ENCODE measurements at places on chromosomes 4 and X. TPM values are rescaled to one million over a fixed set of nuclear protein-coding genes. Genes with fewer than 3 reads are reported as not detected.
A peak's percentile ranks its signal among the peaks of the same experiment; 100 is the strongest.

GRCh38 chr4:141238186-141238585, 17.5 kb downstream of the ZNF330 start:
- DNase-seq = no peak

DNA sequence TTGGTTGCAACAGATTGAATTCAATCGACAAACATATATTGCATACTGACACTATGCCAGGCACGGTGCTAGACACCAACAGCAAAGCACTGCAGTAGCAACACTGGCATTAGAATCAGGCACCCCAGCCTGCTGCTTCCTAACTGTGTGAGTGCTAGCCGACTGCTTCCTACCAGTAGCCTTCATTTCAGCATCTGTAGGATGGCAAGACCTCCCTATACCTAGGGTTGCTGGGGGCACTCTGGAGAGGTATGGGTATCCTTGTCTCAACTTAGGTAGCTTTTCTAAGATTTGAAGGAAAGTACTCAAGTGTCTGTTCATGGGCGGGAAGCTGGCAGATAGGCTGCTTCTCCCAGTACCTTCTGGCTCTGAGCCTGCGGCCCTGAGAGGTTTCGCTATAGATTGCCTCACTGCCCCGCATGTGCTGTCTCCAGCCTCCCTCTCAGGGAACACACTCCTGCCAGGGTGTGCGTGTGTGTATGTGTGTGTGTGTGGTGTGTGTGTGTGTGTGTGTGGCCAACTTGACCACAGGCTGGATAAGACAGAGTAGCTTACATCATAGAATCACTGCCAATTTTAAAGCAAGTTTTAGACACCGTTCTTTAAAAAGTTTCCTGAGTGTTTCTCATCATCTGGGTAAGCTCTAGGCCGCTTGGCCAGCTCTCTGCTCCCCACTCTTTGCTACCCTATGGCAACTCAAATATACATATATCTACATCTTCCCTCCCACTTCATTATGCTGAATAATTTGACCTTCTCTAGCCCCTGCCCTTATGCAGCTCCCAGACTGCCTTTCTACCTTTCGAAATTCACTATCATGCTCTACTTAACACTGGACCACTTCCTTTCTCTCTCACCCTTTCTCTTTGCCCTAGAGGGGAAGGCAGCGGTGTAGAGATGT, 97.0 kb upstream of the PJA1 start:
- DNase-seq = peak; percentile 43

The SSX2 gene
- total RNA-seq = not detected

The AREG gene
- total RNA-seq = 0.75 TPM

- DNase-seq = no peak
These were observed 289.5 kb upstream of the BOD1L1 start for GRCh38 chr4:13917015-13917414.

The MND1 gene
- 0.38 TPM for total RNA-seq

All from Right ventricle myocardium superior (tissue), 1 donor.